ENCODE measurements at places on chromosomes 13 and 19.

- no peak for DNase-seq
These were observed 366.6 kb downstream of the DNAJC15 start for GRCh38 chr13:43389983-43390382.

DNA sequence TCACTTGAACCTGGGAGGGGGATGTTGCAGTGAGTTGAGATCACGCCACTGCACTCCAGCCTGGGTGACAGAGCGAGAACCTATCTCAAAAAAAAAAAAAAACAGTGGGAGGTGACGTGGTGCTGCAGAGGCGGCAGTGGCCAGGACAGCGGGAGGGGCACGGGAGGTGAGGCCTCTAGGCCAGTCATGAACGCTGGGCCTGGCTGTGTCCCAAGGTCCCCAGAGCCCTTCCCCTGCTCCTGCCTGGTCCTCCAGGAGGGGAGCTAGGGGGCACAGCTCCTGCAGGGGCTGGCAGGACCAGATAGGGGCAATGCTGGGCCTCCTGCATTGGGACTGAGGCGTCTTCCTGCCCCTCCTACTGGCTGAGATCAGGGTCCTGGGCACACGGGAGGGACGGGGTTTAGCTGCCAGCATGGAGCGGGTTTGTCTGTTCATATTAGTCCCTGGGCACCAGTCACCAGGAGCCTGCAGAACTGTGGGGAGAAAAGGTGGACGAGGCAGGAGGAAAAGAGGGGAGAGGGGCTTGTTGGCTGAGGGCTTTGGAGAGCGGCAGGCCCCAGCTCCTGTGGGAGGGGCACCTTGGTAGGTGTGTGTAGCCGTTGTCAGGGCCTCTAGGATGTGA, 4.5 kb downstream of the MAP2K7 start:
- DNase-seq: no peak

GRCh38 chr19:38073841-38074685, 150.0 kb downstream of the DPF1 start:
- no peak for DNase-seq

DNA sequence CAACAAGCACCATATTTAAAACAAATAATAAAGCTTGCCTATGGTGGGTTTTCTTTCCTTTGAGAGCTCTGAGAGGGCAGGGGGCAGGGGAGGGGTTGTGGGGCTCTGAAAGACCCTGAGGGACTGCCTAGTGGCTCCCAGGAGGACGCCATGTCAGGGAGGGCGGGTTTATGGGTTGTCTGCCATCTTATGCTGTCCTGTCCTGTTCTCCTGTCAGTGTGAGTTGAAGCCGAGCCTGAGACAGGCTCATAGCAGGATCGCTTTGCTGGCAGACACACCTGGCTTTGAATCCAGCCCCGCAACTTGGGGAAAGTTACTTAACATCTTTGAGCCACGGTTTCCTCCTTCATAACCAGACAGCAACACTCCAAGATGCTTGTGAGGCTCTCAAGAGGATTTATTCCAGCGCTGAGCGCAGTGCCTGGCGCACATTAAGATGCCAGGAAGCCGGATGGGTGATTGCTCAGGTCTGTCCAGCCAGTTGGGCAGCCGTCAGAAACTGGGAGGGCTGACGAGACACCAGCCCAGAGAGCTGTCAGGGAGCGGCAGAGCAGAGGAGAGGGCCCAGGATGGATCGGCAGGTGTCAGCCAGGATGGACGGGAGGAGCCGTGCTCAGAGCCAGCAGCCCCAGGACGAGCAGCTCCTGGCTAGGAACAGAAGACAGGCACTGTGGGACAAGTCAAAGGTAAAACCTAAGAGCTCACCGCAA, 36.8 kb upstream of the C1QTNF9 start:
- no peak for DNase-seq

- no peak for DNase-seq
These were observed 17.9 kb upstream of the POMP start for GRCh38 chr13:28640861-28641599.

GRCh38 chr19:54148158-54148557, 10.6 kb downstream of the CNOT3 start:
- DNase-seq: no peak

DNA sequence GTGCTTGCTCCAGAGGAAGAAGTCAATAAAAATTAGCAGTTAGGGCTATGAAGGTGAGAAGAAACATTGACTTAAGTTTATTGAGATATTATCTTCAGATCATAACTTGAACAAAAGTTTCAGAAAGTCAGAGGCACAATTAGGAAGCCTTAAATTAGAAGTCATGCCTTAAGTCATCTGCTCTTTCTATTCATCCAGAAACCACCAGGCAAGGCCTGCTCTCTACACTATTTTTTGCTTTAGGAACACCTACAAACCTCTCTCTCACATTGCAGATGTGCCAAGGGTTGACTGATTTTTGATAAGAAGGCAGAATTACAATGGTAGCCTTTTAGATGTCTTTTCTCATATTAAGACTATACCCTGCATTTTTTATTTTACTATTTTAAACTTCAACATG, 268.7 kb downstream of the SPRY2 start:
- no peak for DNase-seq

GRCh38 chr19:24029941-24030636, 56.9 kb upstream of the ZNF254 start:
- DNase-seq: no peak

GRCh38 chr13:102697929-102698648, 3.2 kb upstream of the METTL21C start:
- no peak for DNase-seq

GRCh38 chr19:46736531-46737297, 9.1 kb upstream of the FKRP start:
- no peak for DNase-seq

DNA sequence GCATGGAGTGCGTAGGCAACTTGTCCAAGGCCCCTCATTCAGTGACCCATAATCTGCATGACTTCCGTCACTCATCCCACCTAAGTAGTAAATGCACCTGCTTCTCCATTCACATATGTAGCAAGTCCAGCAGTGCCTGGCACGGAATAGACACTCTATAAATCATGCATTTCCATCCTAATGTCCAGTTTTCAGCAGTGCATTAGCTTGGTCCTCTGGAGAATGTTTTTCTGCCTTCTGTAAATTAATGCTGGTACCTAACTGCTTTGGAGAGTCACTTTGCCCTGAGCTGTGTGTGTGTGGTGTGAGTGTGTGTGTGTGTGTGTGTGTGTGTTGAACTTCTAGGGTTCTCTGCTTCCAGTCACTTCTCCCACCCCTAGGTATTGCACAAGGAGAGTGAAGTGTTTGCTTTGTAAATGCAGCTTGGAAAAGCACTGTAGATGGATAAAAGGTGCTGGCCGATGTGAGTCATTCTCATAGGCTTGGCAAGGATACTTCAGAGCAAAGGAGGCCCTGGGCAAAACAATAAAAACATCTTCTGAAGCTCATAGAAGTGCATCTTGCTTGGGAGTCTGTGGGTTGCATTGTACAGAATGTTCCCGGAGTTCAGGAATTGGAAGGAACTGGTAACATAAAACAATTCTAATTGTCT, 181.8 kb downstream of the KATNAL1 start:
- DNase-seq: no peak

GRCh38 chr19:53396525-53396868, 1.5 kb downstream of the ZNF765 start:
- DNase-seq: no peak

DNA sequence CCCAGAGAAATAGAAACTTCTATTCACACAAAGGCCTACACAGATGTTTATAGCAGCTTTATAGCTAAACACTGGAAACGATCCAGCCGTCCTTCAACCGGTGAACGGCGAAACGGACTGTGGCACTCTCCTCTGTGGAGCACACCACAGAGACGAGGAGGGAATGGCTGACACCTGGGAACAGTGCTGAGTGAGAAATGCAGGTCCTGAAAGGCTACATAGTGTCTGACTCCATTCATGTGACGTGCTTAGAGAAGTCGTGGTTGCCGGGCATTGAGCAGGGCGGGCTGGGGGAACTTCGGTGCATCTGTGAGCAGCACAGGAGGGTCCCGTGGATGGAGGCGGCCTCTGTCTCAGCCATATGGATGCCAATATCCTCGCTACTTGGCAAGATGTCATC, 3.1 kb upstream of the GRK1 start:
- DNase-seq: no peak

DNA sequence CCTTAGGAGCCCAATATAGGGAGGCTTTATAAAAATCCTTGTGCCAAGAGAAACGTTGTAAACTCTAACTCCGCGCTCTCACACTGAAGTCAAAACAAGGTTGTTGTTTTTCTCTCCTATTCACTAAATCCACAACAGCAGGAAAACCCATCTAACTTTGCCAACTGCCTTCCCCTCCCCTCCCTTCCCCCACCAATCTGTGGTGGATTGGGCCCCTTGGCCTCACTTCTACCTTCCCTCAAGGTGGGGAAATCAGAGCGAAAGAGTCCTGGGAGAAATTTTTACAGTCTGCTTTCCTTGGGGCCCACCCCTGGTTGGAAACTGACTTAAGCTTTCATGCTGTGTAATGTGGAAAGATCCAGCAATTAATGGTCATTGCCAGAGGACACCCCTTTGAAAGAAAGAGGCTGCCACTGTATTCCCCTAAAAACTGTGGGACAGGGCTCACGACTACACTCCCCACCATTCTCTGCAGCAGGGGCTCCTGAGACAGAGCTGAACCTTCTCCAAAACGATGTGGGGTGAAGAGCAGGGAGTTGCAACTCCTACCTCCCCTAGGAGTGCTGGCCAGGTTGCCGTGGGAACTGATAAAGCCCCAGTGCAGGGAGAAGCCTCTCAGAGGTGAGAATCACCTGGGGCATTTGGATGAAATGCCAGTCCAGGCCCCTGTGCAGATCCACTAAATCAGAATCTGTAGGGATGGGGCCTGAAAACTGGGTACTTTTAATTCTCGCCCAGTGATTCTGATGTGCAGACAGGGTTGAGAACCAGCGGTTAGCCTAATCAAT, 1.1 kb downstream of the DHRS12 start:
- no peak for DNase-seq

DNA sequence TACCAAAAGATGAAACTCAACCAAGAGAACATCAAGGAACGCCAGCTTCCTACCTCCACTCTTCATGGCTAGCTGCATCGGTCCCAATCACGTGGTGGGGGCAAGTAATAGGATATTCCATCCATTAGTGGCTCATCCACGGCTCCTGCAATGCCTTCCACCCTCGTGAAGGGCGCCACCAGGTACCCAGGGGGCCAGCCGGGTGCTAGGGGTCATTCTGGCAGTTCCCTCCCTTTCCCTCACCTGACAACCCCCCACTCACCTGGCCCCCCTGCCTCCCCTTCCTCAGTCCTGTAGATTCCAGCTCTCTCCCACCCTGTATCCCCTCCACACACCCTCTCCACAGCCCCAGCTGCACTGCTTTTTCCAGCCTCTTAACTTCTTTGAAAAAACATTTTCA, 161.9 kb downstream of the URI1 start:
- DNase-seq: no peak

- DNase-seq: no peak
These were observed 3.6 kb downstream of the PLEKHJ1 start for GRCh38 chr19:2232286-2233151.

DNA sequence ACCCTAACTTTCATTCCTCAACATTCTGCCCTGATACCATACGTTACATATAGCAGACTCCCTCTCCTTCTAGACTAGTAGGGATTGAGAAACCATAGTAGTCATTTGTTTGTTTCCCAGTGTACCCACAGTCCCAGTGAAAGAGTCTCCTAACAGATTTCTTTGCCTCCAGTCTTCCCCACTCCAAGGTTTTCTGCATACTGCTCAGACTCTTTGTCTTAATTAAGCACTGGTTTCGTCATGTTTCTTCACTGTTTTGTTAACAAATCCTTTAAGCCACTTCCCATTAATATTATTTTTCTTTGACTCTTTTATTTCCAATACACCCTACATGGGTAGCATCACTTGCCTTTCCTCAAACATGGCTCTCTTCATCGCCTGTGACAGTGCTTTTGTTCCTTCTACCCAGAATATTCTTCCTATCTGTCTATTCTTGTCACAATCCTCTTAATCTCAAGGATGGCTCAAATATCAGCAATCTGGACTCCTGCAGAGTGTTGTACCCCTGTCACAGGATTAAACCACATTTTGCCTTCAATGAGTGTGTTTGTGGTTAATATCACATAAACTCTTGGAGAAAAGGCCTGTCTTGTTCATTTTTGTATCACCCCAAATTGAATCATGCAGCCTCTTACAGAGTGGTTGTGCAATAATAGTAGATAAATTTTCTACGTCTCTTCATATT, 92.7 kb upstream of the KLF12 start:
- no peak for DNase-seq

- no peak for DNase-seq
These were observed 37.8 kb downstream of the BRD4 start for GRCh38 chr19:15294561-15294990.

DNA sequence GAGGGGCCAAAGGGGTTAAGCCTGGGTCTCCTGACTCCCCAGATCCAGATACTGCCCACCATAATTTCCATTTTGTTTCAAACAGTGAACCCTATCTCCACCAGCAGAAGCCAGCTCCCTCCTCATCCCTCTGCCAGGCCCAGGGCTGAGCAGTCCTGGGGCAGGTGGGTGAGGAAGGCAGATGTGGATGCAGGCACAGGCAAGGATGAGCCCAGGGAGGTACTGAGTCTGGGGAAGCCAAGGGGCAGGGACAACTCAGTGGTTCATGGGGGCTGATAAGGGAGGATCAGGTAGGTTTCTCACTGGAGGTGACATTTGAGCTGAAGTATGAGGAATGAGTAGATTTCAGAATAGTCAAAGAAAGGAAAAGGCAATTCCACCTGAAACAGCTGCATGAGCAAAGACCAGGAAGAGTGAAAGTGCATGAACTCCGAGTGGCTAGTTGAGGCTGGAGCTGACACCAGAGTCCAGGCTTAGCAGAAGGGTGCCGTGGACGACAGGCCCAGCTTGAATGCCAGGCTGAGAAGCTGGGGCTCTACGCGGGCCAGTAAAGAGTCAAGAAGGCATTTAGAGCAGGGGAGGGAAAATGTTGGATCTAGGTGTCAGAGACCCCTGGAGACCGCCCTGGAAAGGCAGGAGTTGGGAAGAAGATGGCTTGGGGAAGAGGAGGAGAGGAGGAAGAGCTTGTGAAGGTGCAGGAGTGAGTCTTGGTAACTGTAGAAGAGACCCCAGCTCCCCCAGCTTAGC, 10.3 kb downstream of the CIC start:
- DNase-seq: no peak

GRCh38 chr19:52442179-52442578, 11.2 kb upstream of the ZNF578 start:
- DNase-seq: no peak

DNA sequence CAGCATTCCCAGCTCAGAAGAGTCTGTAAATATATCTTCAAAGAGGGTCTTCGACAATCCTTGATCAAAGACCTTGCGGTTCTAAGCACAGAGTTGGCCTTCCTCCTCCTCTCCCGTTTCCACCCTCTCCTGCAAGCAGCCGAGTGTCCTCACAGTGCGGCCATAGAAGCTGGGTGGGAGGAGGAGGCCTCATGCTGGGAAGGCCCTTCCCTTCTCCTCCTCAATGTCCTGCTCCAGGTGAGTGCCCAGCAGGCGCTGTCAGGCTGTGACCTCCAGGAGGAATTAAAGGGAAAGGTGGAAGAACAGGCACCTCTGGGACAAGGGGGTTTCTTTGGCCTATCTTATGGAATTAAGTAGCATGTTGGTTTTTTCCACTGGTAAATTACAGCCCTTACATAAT, 674.2 kb upstream of the ARGLU1 start:
- no peak for DNase-seq

Data from CD4-positive, alpha-beta T cell treated with Interleukin-1 beta for 1 hour (primary cell).